T-helper 2 cell treated with Interferon-gamma antibody and Interleukin-4, amounts not matched to agents 5 μg/mL and 100 μg/mL, for 36 hours (primary cell): ENCODE measurements at places on chromosomes 7 and 10.

GRCh38 chr10:71774916-71775702 lies 1.8 kb upstream of the VSIR start:
- no peak for DNase-seq

GRCh38 chr7:155258226-155258560 lies 39.5 kb upstream of the INSIG1 start:
- no peak for DNase-seq

GRCh38 chr10:129179972-129180678 lies 286.9 kb upstream of the MGMT start:
- no peak for DNase-seq

- DNase-seq = no peak
Observed at GRCh38 chr7:68730964-68731363, 867.3 kb upstream of the AUTS2 start.

GRCh38 chr10:58086144-58086762 lies 181.4 kb downstream of the IPMK start:
- no peak for DNase-seq

DNA sequence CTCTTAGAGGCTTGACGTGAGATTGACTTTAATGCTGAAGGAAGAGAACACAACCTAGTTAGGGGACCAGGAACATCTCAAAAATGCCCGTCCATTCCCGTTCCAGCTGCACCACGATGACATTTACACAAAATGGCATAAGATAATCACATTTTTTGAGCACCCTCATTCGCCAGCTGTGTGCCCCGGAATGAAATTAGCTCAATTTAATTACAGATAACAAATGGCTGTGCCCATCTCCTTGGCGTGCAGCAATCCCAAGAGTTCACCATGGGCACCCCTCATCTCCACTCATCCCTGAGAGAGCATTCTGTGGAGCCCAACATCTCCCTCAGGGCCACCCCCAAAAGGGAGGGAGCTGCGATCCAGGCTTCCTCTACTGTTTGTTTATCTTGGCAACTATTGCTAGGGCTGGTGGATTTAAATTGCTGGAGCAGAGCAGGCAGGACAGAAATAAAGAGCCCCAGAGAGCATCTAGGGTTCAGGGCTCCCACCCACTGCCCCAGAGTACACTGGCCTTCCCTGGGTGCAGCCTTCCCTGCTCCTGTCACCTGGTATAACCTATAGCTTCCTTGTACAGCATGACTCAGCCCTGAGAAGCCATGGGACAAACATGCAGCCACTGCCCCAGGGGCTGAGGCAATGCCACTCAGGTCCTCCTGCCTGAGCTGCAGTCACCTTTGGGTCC lies 263.5 kb downstream of the ZEB1 start:
- DNase-seq = no peak
